ENCODE measurements at places on chromosomes 5 and 9.

DNA sequence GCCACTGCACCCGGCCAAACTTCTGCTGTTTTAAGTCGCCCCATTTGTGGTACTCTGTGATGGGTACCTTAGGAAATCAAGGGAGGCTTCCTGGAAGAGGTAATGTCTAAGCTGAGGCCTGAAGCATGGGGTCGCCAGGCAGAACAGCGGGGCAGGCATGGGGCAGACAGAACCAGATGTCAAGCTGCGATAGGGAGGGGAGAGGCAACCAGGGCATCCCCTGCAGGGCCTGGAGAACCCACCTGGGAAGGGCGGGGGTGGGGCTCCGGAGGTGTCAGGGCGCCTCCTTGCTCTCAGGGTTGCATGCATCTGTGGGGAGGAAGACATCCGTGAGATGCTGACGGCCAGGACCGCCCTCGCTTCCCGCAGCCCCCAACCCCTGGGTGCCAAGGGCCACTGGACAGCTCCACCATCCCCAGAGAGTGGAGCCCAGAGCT lies 2.8 kb downstream of the LCN15 start:
- DNase-seq = no peak

- no peak for DNase-seq
Observed at GRCh38 chr9:98808875-98809274, 1.4 kb downstream of the GALNT12 start.

DNA sequence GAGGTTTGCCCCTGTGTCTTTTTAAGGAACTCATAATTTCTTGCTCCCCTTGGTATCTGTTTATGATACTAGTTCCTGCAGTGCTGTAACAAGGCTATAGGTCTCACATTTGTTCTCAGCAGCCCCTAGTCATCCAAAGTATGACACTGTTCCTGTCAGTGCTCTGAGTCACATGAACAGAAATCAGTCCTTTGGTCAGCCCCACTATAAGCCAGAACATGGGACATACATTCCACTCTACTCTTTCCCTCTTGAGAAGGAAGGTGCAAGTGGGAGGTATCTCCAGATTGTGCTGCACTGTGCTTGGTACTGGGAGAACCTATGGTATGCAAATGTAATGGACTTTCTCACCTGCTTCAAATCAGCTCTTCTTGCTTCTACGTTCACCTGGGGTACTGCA lies 87.0 kb downstream of the IARS1 start:
- no peak for DNase-seq

DNA sequence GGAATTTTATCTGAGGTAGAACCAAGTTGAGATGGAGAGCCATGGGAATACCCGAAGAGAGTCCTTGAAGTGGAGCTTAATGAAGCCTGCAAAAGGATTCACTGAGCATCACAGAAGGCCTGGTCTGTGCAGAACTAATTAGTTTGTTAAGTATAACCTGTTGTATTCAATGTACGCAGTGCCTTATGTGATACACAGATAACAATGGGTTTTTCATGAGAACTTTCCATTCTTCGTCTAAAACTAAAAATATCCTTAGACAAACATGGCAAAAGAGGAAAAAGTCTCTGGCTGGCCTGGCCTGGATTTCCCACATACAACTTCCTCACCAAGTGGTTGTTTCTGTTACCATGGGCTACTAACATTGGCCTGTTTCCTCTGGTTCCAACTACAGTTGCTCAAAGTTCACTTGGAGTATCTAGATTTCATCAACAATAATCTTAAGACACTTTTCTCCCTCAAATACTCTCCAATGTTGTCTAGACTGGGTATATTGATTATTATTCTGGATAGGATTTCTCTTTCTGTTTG lies 237.6 kb upstream of the ZNF462 start:
- DNase-seq = no peak

- DNase-seq = no peak
Observed at GRCh38 chr5:180099733-180100611, 28.4 kb upstream of the RNF130 start.

GRCh38 chr9:18749711-18750110 lies 275.8 kb downstream of the ADAMTSL1 start:
- DNase-seq = no peak

GRCh38 chr9:131762356-131762932 lies 22.6 kb upstream of the RAPGEF1 start:
- no peak for DNase-seq

GRCh38 chr9:10661376-10661775 lies 48.6 kb upstream of the PTPRD start:
- DNase-seq = no peak

DNA sequence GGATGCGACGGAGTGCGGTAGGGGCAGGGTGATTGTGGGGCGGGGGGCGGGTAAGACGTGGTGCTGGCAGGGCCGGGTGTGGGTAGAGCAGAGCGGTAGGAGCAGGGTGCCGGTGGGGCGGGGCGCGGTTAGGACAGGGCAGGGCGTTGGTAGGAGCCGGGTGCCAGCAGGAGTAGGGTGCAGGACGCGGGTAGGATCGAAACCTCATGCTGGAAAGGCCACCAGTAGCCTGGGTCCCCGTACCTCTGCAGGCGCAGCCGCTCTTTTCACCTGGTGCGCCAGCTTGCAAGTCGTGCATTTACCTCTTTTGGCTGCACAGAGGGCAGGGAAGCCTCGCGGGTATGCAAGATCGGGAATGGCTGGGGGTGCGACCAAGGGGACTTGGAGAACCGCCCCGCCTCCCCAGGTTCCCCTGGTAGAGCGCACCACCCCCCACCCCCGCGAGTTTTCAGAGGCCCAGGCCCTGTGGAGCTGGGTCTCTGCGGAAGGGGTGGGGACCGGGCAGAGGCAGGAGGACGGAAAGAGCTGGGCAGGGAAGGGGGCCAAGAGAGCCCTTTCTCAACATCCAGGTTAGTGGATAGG lies 104.8 kb upstream of the SIMC1 start:
- DNase-seq = no peak

DNA sequence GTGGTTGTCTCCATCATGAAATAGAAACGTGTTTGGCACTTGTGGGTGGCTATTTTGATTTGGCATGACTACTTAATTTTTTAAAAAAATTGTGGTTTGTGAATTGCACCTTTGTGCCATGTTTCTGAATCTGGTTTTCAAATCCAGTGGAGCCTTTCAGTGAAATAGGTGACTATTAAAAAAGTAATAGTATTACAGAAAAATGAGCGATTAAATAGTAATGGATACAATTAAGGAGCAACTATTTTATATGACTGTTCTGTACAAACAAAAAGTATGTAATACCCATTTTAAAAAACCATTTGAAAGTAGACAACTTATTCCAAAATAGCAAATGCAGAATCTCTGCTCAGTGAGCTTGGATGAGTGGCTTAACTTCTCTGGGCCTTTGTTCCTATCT lies 3.0 kb downstream of the SOWAHA start:
- DNase-seq = no peak

GRCh38 chr9:97923529-97924108 lies 1.3 kb upstream of the TRMO start:
- peak; percentile 43 for DNase-seq

DNA sequence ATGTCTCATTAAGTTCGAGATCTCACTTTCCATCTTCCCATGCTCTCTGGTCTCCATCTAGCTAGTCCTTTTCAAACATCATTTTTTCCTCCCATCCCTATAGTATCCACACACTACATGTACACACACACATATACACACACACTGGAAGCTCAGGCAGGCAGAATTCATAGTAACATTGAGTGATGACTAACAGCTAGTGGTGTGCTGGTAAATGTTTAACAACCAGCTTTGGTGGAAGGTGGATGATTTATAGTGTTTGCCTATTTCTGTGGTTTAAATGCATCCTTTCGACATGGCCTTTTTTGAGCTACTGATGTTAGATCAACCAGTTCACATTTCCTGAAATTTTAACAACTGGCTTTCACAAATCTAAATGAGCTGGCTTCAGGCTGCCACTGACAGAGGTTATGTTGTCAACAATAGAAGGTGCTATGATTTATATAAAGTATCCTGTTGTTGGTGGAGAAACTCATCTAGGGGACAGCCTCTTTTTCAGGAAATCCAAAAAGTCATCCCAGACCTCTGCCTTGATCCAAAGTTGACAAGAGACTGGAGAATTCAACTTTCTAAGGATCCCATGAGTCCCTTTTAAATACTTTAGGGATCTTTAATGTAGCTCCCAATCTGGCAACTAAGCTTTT lies 117.8 kb downstream of the CCDC192 start:
- DNase-seq = no peak

DNA sequence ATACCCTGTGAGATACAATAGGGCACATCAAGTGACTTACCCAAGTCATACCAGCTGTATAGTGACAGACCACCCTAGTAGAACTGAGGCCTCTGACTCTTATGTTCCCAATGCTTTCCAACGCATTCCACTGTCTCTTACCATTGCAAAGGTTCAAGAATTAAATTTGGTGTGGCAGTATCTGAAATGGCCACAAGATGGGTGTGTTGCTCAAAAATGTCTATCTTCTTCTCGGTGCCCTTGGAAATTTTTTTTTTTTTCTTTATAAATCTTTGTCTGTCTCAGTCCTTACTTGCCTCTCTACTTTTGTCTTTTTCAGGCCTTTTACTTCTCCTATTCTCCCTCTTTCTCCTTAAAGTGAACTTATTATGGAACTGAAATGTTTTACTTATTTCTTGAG lies 48.4 kb downstream of the GPR21 start:
- no peak for DNase-seq

DNA sequence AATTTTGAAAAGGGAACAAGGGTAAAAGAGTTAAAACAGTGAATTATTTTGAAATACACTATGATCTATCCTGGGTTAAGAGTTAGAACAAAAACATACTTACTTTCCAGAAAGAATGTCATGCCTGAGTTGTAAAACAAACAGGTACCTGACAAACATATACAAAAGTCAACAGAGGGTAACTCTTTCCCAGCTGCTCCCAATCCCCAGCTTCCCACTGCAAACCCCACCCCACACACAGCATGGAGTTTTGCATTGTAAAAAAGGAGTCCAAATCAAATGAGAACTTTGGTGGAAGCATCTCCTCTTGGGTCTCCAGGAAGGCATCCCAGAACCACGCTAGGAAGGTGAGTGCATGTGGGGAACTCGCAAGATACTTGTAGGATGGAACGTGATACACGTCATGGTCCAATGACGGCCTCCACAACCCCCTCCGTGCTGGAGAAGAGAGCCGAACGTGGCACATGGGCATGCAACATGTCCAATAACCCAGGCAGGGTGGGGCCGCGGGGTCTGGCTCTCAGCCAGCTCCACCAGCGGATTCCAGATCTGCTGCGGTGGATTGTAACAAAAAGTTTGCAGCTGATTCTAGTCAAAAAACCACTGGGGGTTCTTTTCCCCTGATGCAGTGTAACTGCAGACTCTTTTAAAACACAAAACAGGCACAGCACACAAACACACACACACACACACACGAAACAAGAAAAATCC lies 55.8 kb downstream of the EPB41L4B start:
- no peak for DNase-seq

DNA sequence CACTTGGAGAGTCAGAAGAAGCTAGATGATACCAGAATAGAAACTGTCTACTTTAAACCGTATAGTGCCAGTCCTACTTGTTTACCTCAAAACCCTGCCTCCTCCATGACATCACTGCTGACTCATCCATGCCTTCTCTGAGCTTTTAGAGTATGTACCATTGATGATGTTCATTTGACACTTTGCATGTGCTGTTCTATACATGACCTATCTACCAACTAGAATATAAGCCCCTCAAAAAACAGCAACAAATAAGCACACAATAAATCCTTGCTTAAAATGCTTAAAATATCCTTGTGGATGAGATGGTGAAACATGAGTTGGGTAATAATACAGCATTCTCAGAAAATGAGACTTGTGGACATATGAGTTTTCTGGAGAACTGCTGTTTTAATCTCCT lies 2.6 kb downstream of the CTNNAL1 start:
- DNase-seq = no peak

- no peak for DNase-seq
Observed at GRCh38 chr5:10009802-10010201, 239.9 kb downstream of the ATPSCKMT start.

DNA sequence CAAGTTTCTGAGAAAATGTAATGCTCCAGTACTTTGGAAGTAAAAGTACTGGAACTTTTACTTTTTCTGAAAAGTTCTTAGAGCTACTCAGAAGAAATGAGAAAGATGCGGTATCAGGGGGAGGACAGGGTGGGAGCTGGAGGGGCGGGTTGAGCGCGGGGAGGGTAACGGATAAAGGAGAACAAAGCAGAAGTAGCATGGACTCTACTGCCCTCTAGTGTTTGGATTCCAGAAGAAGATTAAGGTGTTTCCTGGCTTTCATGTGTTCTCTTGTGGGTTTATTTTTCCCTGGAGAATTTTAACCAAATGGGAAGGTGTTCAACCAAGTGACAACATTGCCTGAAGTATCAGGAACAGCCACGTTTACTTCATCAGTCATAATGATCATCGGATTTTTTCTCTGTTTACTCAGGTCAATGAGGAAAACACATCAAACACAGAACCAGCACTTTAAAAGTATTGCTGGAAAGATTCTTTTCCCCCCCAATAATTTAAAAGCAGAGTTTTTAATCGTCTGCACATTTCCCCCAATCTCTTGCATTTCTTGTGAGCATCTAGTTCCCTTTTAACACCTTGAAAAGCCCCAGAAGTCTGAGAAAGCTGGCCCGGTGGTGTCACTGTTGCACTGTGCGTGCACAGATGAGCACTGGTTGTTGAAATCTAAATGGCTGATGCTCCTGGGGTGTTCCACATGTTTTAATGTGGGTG lies 190.6 kb downstream of the MPDZ start:
- DNase-seq = no peak

DNA sequence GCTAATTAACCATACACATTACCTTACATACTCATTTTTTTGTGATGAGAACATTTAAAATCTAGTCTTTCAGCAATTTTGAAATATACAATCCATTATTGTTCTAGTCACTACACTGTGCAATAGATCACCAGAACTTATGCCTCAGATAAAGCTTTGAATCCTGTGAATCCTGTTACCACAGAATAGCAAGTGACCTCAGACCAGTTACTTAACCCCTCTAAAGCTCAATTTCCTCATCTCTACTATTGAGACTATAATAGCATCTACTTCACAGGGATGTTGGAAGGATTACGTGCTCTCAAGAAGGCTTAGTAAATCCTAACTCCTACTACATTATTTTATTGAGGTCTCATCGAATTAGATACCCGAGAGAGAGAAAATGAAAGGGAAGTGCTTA lies 60.2 kb upstream of the PIP5K1B start:
- DNase-seq = no peak

DNA sequence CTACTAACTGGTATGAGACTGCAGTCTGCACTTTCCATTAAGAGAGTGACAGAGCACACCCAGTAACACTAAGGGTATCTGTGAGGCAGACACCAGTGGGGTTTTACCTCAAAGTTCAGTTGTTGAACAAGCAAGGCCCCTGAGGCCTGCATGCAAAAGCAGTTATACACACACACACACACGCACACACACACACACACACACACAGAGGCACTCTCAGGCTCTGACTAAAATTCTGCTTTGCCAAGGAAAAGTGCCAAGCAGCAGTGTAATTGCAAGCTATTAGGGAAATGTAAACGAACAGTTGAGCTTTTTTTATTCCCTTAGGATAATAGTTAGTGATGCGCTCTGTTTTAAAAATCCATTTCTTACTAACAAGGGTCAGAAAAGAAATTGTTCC lies 377.1 kb downstream of the SPOCK1 start:
- no peak for DNase-seq

DNA sequence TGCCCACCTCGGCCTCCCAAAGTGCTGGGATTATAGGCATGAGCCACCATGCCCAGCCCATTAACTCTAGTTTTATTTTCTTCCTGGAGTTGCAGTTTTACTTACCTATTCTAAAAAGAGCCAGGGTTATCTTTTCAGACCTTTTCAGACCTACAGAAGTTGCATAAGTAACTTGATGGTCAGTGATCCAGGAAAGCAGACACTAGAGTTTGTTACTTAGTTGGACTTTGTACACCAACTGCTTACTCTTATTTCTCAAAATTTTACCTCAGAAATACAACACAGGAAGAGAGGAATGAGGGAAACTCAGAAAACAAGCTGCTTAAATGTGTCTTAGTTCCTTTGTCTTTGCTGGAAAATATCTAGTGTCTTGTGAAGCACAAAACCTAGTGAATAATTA lies 25.4 kb downstream of the RAD23B start:
- no peak for DNase-seq
